Large intestine (tissue), 12 donors: ENCODE measurements at places on chromosomes 4 and X.
A peak's percentile ranks its signal among the peaks of the same experiment; 100 is the strongest.

DNA sequence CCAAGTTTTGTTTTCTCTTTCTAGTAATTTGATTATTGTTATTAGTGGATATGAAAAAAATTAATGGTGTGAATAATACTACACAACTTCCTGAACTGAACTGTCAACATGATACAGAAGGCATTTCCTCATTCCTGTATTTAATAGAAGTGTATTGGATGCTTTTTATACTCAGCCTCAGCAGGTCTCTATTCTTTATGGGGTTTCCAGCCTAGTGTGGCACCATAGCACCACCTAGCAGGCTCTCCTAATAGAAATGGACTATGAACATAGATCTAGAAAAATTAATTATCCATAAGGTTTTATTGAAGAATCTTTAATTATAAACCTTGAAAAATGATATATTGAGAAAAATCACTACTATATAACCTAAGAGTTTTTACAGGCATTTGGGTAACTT is 52.4 kb downstream of the GLRB start:
- no peak for DNase-seq

DNA sequence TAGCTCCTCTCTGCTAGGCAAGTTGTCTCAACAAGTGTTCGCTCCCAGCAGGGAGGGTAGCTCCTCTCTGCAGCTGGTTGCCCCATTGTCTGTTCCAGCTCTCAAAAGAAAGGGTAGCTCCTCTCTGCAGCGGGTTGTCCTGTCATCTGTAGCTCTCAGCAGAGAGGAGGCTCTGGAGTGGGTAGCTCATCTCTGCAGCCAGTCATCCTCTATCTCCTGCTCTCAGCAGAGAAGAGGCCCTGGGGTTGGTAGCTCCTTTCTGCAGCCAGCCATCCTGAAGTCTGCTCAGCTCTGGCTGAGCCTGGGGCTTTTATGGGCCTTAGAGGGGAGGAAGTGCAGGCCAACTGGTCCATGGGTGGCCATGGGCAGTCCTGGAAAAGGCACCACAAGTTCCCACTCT is 342.7 kb downstream of the PTTG2 start:
- DNase-seq: no peak

- peak; percentile 84 for DNase-seq
These were observed 11.7 kb downstream of the RPL9 start for GRCh38 chr4:39446842-39447573.

DNA sequence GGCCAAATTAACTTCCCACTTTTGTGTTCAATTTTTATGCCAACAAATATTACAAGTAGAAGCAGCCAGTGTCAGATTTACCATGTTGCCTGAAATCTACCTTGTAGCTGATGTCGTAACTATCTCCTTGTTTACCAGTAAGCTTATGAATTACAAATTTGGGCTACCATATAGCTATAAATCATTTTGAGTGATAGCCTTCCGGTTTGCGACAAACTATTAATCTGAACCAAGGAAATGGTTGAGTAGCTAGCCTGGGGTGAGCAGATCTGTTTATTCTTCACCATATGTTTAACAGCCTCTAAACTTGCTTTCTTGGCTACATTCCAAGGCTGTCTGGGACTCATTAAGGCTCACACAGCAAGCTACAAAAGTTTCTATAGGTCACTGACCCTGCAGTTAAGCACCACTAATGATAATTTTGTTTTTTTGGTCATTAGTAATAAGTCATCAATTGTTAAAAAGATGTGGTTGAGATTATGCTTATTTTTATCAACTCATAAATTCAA is 218.7 kb upstream of the SPOCK3 start:
- DNase-seq: no peak

DNA sequence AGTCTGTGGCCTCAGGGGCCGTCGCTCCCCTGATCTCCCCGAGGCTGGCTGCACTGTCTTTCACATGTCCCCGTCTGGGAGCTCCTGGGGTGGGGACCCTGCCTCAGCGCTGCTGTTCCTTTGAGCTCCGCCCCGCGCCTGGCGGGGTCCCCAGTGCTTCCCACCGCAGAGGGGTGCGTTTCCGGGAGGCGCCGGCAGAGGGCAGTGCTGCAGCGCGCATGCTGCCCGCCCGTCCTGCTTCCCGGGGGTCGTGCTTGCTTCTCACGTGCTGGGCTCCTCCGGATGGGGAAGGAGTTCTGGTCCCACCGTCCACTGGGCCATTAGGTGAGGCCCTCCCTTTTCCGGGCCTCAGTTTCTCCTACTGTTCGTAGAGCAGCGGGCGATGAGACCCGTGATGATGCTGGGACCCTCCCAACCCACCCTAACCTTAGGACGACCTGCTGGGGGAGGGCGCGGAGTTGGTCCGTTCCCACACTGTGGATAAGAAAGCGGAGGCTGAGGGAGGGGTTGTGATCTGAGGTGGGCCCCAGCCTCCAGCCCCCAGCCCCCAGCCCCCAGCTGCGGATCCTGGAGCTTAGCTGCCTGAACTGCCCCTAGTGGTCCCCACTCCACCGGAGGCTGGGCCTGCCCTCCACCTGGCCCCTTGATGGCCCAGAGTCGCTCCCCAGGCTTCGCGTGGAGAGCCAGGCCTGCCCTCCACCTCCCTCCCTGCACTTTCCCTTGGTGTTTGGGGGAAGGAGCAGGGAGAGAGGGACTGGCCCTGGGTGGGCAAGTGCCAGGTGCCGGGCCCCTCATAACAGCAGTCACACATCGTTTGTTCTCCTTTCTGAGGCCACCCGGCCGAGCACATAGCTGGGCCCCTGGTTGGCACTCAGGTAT is 15.3 kb downstream of the CPZ start:
- DNase-seq: no peak

GRCh38 chr4:109383823-109384222 is 49.8 kb upstream of the SEC24B start:
- DNase-seq: no peak

DNA sequence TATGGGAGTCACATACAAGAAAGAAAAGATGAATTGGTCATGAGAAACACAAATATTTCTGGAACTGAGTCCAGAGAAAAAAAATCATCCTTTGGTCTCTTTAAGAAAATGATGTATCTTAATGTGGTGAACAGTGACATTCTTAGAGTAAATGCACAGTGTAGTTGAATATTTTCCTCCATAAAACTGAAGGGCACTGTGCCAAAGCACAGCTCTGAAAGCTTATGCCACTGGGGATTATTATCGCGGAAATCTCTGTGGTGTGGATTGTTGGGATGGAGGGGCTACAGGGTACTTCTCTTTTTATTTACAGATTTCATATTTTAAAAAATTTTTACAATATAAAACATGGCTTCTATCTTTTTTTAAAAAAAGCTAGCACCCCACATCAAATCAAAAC is 908.1 kb downstream of the CCSER1 start:
- no peak for DNase-seq

DNA sequence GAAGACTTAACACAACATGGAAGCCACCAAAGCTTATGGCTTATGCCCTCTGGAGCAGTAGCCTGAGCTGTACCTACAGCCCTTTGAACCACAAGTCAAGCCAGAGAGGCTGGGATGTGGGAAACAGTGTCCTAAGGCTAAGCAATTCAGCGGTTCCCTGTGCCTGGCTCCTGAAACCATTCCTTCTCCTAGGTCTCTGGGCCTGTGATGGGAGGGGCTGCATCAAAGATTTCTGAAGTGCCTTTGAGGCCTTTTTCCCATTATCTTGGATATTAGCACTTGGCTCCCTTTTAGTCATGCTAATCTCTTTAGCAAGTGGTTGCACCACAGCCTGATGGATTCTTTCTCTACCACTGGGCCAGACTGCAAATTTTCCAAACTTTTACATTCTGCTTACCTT is 140.5 kb upstream of the NUDT10 start:
- DNase-seq: no peak

DNA sequence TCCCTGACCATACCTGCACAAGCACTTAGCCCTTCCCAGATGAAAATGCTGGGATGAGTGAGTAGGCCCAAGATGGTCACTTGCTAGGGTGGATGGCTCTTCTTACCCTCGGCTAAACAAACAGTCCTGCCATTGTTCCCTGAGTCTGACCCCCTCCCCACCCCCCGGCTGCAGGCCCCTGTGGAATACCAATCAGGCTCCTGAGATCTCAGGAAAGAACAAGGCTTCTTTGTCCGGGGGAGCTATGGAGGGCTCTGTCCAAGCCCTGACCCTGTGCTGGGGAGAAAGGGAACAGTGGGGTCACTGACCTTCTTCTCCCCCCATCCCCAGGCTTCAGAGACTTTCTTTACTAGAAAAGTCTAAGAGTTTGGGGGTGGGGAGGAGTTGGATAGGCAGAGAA is 6.0 kb downstream of the PLP1 start:
- no peak for DNase-seq

- no peak for DNase-seq
These were observed 85.4 kb downstream of the PHKA2 start for GRCh38 chrX:18898492-18898891.

GRCh38 chr4:102405821-102406401 is 60.6 kb upstream of the SLC39A8 start:
- DNase-seq: no peak

GRCh38 chr4:36310793-36311192 is 29.4 kb downstream of the DTHD1 start:
- DNase-seq: no peak

DNA sequence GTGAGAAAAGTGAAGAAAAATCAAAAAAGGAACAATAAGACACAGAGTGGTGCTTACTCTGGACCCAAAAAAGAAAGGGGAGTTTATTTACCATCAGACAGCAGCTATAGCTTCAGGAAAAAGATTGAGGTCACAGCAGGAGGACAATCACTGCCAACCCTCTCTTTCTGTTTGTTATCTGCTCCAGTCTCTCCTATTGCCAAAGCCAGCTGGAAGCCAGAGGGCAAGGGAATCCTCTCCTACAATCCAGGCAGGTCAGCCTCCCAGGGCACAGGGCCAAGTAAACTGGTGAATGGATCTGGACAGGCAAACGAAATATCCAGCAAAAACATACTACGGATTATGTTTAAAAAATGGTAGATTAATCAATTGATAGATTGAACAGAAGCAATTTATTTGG is 306.9 kb upstream of the SLIT2 start:
- DNase-seq: no peak
